SK-N-DZ (cell line): ENCODE measurements at places on chromosomes 16 and 17.

- DNase-seq: no peak
These were observed 23.5 kb upstream of the ITGB4 start for GRCh38 chr17:75697651-75698291.

DNA sequence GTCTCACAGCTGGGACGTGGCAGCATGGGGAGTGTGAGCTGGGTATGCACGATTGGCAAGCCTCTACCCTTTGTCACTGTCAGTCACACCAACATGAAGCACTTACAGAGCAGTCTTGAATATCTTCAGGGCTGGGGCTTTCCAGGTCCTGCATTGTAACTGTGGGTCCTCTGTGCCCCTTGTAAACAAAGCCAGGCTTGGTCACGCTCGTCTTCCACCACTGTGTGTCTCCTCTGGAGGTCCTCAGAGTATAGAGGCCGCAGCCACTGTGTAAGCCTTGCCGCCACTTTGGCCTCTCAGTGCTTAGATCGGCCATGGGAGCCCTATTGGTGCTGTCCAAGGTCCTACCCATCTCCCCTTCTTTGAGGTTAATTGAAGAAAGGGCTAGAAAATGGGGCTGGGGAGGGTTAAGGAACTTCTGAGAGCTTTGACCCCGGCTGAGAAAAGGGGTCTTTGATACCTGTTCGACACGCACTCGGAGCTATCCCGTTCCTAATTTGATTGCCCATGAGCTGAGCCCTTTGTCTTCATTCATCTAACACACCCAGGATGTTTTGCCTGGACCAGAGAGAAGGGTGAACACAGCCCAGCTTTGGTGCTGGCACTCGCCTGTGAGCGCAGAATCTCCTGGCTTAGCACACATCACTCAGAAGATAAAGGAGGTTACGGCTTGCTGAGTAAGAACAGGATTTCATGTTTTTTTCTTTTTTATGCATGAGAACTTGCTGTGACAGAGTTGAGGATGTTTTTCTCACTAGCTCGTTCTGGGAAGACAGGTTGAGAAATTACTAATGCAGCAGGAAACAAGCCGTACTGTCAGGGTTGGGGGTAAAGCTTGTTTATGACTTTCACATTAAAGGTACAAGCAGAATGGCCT is 267.9 kb downstream of the CPPED1 start:
- no peak for DNase-seq

DNA sequence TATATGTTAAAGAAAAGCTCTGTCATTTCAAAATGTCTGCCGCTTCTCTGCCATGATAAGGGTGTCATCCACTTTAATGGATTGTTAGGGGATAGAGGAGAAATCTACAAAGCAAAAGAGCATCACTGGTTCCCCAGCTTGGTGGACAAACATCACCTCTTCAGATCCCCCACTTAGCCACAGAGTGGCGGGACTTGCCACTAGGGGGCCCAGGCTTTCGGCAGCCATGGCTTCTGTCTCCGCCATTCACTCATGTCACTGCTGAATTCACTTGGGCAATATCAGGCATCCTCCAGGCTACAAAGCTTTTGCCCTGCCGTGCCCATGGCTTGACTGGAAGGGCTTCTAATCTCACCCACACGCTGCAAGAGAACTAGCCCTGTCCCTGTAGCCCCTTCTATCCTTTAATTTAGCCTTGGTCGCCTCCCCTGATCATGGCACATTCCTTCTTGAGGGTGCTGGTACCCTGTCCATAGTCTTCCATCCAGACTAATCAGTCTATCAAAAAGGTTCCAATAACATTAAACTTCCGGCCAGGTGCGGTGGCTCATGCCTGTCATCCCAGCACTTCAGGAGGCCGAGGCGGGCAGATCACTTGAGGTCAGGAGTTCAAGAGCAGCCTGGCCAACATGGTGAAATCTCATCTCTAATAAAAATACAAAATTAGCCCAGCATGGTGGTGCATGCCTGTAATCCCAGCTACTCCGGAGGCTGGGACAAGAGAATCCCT is 34.7 kb downstream of the SBK1 start:
- DNase-seq: peak; percentile 74

DNA sequence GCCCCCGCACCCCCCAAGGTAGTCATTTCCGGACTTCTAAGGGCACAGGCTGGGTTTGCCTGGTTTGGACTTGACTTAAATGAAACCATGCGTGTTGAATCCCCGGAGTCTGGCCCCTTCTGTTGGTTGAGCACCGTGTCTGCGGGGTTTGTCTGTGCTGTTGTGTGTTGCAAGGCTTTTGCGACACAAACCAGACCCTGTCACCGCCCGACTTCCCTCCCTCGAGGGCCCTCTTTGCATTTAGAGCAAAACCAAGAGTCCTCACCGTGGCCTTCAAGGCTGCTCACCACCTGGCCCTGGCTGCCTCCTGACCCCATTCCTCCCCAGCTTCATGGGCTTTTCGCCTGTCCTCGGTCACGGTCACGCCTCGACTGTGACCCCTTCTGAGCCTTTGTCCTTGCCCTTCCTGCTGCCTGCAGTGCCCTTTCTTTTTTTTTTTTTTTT is 7.4 kb downstream of the CRISPLD2 start:
- DNase-seq: peak; percentile 81

DNA sequence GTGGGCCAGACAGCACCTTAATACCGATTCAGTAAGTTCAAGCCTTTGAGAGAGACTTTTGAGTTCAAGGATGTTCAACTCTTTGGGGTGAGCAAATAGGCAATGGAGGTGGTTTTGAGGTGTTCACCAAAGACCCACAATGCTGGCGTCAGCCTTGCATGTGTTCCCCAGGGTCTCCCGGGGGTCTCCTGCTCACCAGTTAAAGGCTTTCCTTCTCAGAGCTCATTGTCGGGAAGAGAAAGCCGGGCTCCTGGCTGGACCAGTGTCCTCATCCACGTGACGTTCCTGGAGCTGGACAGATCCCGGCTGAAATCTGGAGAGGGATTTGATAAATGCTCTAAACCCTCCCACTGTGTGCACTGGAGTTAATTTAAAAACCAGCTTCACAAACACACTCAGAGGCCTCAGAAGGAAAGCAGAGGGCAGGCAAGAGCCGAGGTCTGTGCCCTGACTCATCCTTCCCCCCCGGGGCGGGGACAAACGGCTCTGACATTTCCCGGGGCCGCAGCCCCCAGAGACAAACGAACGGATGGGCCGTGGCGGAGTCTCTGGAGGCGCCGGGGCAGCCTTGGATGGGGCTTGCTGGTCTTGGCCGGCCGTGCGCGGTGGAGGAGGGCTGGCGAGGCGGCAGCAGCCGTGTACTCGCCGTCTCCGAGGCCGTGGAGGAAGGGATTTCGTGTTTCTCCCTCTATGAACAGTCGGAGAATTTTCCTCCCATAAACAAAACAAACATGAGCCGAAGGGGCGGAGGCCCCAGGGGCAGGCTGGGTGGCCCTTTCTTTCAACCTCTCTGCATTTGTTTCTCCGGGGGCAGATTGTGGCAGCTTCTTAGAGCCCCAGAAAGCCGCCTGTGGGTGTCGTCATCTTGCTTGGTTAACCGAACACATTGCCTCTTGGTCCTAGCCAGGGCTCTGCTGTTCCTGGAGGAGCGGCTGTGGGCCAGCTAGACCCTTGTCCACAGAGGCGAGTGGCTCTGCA is 94.2 kb downstream of the NTN1 start:
- no peak for DNase-seq
